ENCODE measurements at places on chromosomes 5 and 9. TPM values are rescaled to one million over a fixed set of nuclear protein-coding genes. Genes with fewer than 3 reads are reported as not detected.
A peak's percentile ranks its signal among the peaks of the same experiment; 100 is the strongest.

The BSPRY gene
- not detected for total RNA-seq

The GMCL2 gene
- not detected for total RNA-seq

The LMX1B gene
- not detected for total RNA-seq

DNA sequence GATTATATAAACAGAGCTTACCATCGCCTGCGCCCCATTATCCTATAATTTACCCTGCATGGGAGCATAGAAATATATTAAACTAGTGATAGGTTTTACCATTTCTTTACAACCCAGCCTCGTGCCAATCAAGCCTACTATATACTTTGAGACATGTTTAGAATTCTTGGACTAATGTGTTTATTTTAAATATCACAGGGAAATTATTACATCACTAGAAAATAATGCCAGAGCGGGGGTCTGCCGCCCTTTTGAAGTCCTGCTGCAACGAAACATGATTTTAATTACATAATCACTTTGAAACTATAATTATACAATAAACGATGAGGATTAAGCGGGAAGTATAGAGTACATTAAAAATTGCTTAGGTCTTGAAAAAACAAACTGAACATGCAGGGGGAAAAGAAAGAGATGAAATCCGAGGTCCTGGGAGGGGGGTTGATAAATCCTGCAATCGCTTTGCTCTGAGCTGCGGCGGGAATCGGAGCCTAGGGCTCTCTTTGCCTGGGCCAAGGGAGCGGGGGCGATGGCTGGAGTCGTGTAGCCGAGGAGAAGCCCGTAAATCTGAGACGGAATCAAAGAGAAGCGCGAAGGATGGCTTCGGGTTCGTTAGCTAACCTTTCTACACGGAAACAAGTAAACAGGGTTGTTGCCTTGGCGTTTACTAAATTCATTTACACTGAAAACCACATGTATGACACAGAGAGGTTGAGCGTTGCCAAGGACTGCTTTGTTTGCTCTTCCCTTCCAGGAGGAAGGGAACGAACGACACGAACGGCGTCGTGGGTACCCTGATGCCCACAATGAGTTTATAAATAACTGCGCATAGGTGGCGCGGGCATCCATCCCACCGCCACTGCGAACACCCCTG is 127.6 kb downstream of the TMEM174 start:
- peaks cover 18% of the 10 kb centered on the region for H3K4me1 ChIP-seq
- no peak overlapping the region for H3K4me3 ChIP-seq
- no peak overlapping the region for H3K27ac ChIP-seq
- peaks cover 81% of the 10 kb centered on the region for H3K27me3 ChIP-seq

DNA sequence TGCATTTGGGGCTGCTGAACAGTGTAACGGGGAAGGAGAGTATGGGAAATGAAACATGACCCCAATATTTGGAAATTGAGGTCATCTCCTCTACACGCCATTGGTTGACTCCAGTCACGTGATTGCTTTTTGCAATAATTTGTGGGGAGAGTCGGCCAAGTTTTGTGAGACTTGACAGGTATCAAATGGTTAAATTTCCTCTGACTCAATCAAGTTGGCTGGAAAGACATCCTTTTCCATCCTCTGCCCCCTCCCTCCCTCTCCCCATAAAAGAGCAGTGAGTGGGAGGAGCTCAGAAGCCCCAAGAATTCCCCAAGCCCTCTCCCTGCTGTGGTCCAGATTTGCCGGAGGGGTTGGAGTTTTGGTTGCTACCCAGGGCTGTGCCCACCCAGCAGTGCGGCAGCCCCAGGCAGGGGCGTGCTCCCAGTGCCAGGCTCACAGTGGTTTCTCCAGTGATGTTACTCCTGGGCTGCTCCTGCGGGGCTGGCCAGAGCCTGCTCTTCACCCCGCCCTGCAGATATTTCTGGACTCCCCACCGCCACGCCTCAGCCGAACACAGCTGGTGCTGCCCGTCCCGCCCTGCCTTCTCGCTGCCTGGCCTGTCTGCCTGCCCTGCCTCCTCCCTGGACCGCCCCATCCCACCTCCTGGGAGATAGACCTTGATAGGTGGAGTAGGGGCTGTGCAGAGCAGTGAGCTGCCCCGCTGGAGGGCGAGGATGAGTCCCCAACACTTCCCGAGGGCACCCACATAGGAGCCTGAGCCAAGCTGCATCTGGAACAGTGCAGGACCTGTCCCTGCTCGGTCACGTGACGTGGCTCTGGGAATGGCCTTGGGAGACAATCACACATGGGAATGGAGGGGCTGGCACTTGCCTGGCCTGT is 3.4 kb downstream of the COL5A1 start:
- no peaks in the 10 kb centered on the region for H3K27me3 ChIP-seq
- H3K27ac ChIP-seq: peak overlapping the region; percentile 87
- DNase-seq: peak; percentile 95
- peaks cover 26% of the 10 kb centered on the region for H3K4me1 ChIP-seq

- H3K4me3 ChIP-seq: no peak overlapping the region
- no peaks in the 10 kb centered on the region for H3K4me1 ChIP-seq
- no peaks in the 10 kb centered on the region for H3K27me3 ChIP-seq
- no peak for DNase-seq
These were observed 424.9 kb downstream of the IRX2 start for GRCh38 chr5:2326601-2327000.

DNA sequence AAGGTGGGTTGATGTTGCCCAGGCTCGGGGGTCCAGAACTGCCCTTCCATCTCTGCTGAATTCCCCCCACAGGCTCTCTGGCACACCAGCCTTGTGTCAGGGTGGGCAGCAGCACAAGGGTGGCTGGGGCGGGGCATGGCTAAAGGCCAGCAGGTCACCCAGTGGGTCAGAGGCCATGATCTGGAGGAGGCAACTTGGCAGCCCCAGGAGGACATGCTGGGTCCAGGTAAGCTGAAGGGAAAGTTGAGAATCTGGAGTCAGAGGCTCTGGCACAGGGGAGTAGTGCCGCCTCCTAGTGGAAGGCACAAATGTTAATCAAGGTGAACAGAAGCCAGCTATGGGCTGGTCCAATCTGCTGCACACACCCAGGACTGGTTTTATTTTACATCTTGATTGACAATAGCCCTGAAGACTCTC is 6.2 kb downstream of the TMEM8B start:
- DNase-seq: no peak
- no peaks in the 10 kb centered on the region for H3K36me3 ChIP-seq
- H3K27me3 ChIP-seq: no peaks in the 10 kb centered on the region
- H3K4me3 ChIP-seq: no peak overlapping the region
- no peaks in the 10 kb centered on the region for H3K4me1 ChIP-seq
- H3K27ac ChIP-seq: no peak overlapping the region

DNA sequence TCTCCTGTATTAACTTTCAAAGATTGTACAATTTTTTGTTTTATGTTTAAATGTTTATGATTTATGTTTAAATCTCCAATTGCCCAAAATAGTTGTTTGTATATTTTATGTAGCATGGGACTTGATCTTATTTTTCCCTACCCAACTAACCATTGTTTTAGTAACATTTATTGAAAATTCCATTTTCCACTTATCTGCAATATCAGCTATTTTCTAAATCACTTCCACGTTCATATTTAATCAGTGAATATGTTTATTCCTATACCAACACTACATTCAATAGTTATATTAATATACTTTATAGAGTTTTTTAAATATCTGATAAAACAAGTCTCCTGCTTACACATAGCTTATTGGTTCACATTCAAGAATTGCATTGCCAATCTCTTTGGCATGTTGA is 532.2 kb downstream of the CHSY3 start:
- H3K36me3 ChIP-seq: no peaks in the 10 kb centered on the region
- DNase-seq: no peak
- no peak overlapping the region for H3K4me3 ChIP-seq
- no peaks in the 10 kb centered on the region for H3K27me3 ChIP-seq
- H3K4me1 ChIP-seq: no peaks in the 10 kb centered on the region
- no peak overlapping the region for H3K27ac ChIP-seq

DNA sequence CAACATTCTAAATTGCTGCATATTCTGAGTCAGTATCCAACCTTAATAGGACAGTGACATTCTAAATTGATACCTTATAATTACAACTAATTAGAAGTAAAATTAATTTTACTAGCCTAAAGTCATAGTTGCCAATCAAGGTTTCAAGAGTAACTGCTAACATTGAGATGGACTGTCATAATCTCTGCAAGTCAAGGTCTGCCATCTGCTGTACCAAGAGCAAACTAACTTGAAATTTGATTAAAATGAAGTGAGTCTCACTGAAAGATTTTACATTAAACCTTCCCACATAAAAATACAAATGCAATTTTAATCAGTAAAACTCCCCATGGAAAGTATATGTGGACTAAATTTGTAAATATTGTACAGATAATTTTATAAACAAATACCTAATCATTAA is 235.3 kb downstream of the PRDM9 start:
- H3K4me3 ChIP-seq: no peak overlapping the region
- no peaks in the 10 kb centered on the region for H3K36me3 ChIP-seq
- no peak for DNase-seq
- no peaks in the 10 kb centered on the region for H3K4me1 ChIP-seq
- no peaks in the 10 kb centered on the region for H3K27me3 ChIP-seq

DNA sequence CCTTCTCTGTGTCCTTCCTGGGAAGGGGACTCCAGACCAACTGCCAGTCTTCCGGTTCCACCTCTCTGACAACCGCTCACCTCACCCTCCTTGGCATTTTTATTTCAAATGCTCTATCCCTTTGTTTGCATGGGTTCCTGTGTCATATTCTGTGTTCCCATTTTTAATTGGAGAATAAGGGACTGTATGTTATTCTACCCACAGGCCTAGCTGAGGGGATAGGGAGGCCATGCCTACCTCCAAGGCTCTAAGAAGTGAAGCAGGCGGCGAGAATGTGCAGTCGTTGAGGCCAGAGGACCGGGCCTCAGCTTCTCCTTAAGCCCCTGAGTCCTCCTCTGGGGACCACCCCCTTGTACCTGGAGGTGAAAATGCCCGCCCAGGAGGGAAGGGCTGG is 936 bp upstream of the WDR5 start:
- H3K4me3 ChIP-seq: peak overlapping the region; percentile 91
- peaks cover 8% of the 10 kb centered on the region for H3K4me1 ChIP-seq
- DNase-seq: no peak
- H3K27ac ChIP-seq: peak overlapping the region; percentile 90
- no peaks in the 10 kb centered on the region for H3K36me3 ChIP-seq

- no peaks in the 10 kb centered on the region for H3K27me3 ChIP-seq
- H3K4me1 ChIP-seq: peaks cover 4% of the 10 kb centered on the region
- H3K4me3 ChIP-seq: no peak overlapping the region
- DNase-seq: no peak
- H3K27ac ChIP-seq: no peak overlapping the region
These were observed 20.8 kb downstream of the PTCH1 start for GRCh38 chr9:95495961-95496360.

DNA sequence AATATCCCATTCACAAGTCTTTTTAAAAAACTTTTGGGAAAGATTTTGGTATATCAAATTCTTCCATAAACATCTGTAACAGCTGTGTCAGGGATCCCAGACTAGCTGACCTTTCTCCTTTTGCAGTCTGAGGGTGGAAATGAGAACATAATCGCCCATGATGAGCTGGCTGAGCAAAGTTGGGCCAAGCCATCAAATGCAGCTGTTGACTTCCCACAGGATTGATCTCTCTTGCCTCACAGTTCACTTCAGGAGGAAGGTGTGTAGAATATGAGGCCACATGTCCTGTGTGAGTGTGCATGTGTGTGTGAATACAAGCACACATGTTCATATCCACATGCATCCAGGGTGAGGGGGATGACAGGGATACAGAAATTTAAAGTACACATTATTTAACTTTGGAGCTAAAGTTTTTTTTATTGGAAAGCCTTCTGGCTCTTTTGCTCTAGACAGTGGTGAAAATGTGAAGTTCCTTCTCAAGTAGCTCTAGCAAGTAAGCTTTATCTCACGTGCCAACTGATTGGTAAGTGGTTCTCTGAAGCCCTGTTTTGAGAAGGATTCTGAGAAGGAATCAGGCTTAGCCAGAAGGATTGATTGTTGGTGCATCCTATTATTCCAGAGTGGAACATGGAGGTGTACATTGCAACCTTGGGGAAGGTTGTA is 468.8 kb upstream of the DMAC1 start:
- H3K27me3 ChIP-seq: no peaks in the 10 kb centered on the region
- H3K4me1 ChIP-seq: no peaks in the 10 kb centered on the region
- H3K27ac ChIP-seq: no peak overlapping the region
- H3K4me3 ChIP-seq: no peak overlapping the region
- H3K36me3 ChIP-seq: no peaks in the 10 kb centered on the region

- no peak for DNase-seq
- no peaks in the 10 kb centered on the region for H3K27me3 ChIP-seq
- no peak overlapping the region for H3K4me3 ChIP-seq
- H3K36me3 ChIP-seq: no peaks in the 10 kb centered on the region
- no peak overlapping the region for H3K27ac ChIP-seq
- H3K4me1 ChIP-seq: no peaks in the 10 kb centered on the region
These were observed 40.9 kb downstream of the CMYA5 start for GRCh38 chr5:79730564-79730963.

DNA sequence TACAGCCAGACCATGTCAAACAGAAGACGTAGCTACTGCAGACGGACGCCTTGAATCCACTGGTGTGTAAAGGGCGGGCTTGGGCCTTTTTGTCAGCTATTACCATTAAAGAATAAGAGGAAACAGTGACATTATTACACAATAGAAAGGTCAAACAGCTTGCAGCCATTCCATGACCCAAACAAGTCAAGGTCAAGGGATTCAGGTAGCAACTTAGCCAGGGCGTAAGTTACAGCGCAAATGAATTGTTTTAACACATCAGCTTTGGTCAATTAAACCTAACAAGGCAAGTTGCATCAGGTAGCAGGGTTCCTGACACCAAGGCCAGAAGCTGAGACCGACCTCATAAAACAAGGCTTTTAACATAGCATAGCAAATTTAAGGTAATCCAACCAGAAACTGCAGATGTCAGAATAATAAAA is 15.3 kb downstream of the NFIB start:
- H3K4me3 ChIP-seq: no peak overlapping the region
- H3K27ac ChIP-seq: no peak overlapping the region
- no peaks in the 10 kb centered on the region for H3K4me1 ChIP-seq
- no peak for DNase-seq
- no peaks in the 10 kb centered on the region for H3K27me3 ChIP-seq

GRCh38 chr5:14959399-14960119 is 88.0 kb upstream of the ANKH start:
- no peaks in the 10 kb centered on the region for H3K36me3 ChIP-seq
- no peak for DNase-seq
- H3K27ac ChIP-seq: no peak overlapping the region
- H3K4me1 ChIP-seq: no peaks in the 10 kb centered on the region
- H3K27me3 ChIP-seq: no peaks in the 10 kb centered on the region
- H3K4me3 ChIP-seq: no peak overlapping the region

DNA sequence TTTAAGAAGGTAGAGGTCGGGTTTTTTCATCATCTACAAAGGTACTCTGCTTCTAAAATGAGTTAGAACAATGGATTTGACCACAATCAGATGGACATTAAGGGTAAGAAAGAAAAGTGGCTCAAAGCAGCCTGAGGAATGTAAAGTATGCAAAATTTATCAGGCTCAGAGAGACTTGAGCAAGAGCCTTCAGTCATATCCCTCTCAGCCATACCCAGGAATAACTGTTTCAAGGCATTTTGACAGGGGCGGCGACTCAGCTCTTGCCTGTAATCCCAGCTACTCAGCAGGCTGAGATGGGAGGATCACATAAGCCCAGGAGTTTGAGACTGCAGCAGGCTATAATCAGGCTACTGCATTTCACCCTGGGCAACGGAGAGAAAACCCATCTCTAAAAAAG is 38.8 kb upstream of the ANXA2R start:
- no peaks in the 10 kb centered on the region for H3K27me3 ChIP-seq
- no peaks in the 10 kb centered on the region for H3K36me3 ChIP-seq
- no peak overlapping the region for H3K27ac ChIP-seq
